T-helper 2 cell treated with Interferon-gamma antibody and Interleukin-4, amounts not matched to agents 5 μg/mL and 100 μg/mL, for 36 hours (primary cell): ENCODE measurements at places on chromosomes 7 and 10.

DNA sequence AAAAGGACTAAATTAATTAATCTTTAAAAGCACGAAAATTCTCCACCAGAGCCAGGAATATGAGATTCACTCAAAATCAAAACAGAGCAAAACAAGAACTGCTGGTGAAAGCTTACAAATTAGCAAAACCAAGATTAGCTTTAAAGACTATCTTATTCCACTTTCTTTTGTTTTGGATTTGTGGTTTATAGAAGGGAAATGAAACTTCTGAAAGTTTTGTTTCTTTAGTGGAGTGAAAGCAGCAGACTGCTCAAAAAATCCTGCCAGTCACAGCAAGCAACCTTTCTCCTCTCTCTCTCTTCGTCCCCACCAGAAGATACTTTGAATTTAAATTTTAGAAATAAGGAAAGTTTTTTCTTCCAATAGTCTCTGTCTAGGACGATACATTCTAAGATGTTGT lies 7.8 kb downstream of the ACTA2 start:
- no peak for DNase-seq

DNA sequence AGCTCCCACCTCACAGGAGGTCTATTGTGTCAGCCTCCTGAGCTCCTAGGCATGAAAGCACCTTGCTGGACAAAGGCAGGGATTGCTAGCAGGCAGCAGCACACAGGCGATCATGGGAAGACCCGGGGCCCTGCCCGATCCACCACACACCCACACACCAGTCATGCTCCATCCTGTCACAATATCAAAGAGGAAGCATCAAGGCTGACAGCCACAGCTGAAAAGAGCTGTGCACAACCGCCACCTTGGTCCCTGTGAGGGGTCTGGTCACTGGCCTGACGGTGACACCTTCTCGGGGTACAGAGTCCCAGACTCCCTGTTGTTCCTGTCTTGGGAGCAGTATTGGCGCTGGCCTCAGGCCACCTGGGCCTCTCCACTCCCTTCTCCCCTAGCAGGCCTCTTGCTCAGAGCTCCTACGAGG lies 89.7 kb upstream of the RET start:
- no peak for DNase-seq

GRCh38 chr10:48384699-48384982 lies 78.2 kb downstream of the MAPK8 start:
- no peak for DNase-seq

DNA sequence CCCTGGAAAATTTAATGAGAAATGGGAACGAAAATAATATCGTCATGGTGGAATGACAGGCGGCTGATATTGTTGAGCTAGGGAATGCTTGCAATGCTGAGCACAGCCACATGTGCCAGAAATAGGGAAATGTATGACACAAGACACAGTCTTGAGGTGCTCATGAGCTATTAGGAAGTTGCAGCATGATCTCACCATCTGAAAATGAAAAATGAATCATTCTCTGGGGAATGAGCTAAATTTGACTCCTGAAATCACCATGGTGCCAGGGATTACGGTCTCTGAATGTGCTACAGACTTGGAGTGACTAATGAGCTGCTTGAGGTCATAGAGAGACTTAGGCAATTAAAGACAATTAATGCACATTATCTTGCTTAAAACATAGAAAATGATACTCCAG lies 845.0 kb downstream of the CNTNAP2 start:
- DNase-seq, result no peak

DNA sequence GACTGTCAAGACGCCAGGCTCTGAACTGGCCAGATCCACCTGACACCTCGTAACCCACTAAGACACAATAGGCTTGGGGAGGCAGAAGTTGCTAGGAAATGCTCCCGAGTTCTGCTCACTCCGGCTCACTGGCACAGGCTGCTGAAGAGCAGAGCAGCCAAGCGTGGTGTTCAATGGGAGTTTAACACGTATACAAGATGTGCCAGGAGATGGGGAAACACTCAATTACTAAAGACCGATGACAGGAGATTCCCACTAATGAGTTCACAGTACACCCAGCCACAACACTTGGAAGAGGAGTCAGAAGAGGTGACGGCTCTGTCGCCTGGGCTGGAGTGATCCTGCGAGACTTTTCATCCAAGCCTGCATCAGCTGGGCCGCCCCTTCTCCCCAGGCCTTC lies 303.4 kb downstream of the GFRA1 start:
- DNase-seq, result no peak

GRCh38 chr7:115037128-115037802 lies 115.4 kb downstream of the MDFIC start:
- no peak for DNase-seq

DNA sequence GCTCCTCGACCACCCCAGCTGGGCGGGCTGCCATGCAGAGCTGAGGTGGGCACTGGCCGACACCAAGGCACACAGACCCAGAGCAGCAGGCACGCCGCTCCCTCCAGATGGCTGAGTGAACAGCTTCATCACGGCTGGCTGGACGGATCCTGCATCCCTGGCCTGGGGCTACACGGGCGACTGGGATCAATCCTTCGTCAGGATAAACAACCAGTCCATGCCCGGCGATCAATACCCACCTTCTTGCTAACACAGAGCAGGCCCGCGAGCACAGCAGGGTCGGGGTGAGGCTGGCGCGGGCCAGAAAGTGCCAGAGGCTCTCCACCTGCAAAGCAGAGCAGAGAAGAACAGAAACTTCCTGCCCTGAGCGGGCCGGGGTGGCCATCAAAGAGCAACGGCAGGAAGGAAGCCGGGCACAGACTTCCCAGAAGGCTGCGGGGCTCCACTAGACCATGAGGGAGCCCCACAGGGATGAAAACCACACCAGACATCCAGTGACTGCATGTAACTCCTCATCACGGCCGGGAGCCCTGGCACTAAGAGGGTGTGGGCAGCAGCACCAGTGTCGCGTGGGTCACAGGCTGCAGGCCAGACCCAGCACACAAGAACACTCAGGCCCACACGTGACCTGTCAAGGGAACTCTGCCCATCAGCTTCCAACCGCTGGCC lies 166.4 kb downstream of the MAD1L1 start:
- no peak for DNase-seq
